ENCODE measurements at places on chromosomes 4 and X.
A peak's percentile ranks its signal among the peaks of the same experiment; 100 is the strongest.

GRCh38 chr4:78784236-78784865, 8.2 kb downstream of the BMP2K start:
- DNase-seq, result no peak

DNA sequence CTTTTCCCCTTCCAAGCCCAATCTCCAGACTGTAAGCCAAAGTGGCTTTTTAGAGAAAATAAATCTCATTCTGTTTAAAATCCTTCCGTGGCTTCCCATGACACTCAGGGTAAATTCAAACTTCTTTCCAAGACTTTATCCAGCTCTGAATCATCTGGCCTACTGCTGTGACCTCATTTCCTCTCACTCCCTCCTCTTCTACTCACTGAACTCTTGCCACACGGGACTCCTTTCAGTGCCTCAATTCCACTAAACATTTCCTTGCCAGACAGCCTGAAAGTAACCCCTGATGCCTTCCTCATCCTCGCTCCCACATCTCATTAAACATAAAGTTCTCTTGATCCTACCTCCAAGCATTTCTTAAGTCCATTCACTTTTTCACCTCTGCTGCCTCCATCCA, 27.8 kb upstream of the RNF128 start:
- no peak for DNase-seq

GRCh38 chrX:11504234-11504633, 161.5 kb downstream of the ARHGAP6 start:
- no peak for DNase-seq

GRCh38 chrX:94662689-94663088, 988.7 kb downstream of the FAM133A start:
- DNase-seq, result no peak

GRCh38 chr4:176259330-176260090, 9.5 kb downstream of the ASB5 start:
- DNase-seq, result no peak

DNA sequence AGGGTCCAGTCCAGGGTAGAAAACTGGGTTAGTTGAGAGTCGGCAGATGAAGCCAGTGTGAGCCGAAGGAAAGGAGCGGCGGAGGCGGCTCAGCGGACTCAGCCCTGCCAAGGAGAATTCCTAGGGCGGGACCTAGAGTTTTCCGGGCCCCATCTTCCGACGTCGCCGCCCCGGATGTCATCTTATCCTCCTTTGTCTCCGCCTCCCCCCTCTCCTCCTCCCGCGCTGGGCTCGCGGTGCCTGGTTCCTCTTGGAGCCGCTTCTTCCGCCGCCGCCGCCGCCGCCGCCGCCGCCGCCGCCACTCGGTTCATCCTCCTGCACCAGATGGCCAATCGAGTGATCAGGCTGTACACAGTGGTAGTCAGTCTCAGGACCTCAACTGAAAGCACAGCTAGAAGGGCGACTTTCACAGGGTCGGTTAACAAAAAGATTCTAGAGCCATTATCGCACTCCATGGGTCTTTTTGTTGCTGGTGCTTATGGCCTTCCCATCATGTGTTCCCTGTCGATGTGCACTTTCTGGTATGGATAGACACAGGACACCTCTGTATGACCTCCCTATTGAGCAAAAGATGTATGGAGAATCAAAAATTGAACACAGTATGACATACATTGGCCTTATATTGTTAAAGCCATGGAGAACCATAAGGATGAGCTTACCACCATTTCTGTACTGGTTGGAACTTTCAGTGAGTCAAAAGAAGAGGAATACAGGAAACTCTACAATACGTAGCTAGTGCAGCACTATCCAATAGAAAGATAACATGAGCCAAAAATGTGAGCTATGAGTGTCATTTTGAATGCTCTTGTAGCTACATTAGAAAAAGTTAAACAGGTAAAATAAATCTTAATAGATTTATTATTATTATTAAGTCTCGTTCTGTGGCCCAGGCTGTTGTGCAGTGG, 32.4 kb upstream of the THOC2 start:
- DNase-seq, result peak; percentile 18

DNA sequence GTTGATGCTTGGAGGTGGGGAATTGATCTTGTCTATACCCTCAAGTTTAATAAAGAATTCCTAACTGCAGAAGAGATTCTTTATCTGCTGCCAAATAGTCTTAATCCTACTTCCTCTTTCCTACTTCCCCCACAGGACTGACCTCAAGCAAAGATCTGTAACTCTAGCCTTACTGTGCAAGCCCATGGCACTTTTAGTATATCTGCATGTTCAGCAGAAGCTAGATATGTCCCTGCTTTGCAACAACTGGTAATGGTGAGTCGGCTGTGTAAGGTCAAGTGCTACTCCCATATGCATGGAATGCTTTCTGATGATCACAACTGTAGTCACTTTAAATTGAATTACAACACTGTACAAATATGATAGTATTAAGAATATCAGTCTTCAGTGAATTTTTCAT, 26.3 kb upstream of the PDS5A start:
- DNase-seq, result no peak

- DNase-seq, result no peak
Observed at GRCh38 chrX:19863212-19863856, 24.1 kb downstream of the SH3KBP1 start.

DNA sequence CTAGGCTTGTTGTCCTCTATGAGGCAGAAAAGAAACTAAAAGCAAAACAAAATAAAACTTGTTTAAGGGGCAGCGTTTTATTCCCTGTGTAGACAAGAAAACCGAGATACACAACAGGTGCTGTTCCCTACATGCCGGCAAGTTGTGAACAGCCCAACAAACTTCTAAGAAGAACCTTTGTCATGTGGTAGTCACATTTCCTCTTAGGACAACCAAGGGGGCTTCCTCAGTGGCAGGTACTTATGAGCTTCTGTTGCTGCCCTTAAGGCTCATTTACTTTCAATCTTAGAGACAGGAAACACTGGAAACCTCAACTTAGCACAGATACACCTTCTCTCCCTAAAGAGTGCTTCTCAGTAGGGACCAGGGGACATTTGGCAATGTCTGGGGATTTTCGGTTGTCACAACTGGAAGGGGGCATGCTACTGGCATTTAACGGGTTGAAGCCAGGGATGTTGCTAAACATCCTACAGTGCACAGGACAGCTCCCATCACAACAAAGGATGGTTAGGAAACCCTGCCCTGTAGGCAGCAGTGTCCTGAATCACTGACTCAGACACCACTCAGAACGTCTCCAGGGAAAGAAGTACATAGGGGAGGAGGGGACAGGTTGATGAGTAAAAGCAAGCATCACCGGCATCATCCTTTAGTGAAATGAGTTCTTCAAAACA, 111.0 kb downstream of the ASB9 start:
- DNase-seq, result no peak

DNA sequence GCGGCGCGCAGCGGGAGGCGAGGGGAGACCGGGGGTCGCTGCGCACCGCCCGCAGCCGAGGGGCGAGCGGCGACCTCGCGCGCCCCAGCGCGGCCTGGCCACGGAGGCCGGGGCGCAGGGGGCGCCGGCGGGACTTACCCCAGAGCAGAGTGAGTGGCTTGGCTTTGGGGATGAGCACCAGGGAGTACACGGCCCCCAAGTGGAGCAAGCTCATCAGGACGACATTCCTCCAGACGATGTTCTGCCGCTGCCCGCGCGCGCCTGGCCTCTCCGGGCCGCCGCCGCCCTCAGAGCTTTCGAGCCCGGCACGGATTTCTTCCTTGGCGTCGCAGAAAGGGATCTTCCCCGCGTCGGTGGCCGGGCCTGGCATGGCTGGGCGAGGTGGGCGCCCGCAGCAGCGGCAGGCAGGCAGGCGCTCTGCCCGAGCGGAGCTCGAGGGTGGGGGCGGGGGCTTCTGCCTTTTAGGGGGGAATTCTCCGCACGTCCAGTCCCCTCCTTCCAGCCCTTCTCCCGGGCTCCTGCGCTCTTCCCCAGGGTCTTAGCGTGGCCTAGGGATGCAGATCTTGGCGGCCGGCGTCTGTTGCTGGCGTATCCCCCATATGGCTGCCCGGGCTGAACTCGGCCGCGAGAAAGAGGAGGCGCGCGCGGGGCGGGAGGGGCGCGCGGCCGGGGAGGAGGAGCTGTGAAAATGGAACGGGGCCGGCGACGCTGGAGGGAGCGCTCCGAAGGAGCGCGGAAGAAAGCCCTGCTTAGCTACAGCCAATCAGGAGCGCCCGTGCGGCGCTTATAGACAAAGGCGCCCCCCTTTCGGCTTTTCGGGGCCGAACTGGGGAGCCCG, at the start of gene SCD5:
TSS of gene SCD5 (minus strand) at position 629 of the 838 bp plus-strand sequence. CDS start at position 370, 259 bp downstream.
- no peak for DNase-seq

- no peak for DNase-seq
Observed at GRCh38 chr4:32752962-32753361, 2032.8 kb downstream of the PCDH7 start.

All from stimulated activated CD8-positive, alpha-beta memory T cell treated with anti-CD3 and anti-CD28 coated beads, Interleukin-4, amount 100 ng/mL, for 4 hours (primary cell).